ENCODE measurements at places on chromosomes 5 and 9.

DNA sequence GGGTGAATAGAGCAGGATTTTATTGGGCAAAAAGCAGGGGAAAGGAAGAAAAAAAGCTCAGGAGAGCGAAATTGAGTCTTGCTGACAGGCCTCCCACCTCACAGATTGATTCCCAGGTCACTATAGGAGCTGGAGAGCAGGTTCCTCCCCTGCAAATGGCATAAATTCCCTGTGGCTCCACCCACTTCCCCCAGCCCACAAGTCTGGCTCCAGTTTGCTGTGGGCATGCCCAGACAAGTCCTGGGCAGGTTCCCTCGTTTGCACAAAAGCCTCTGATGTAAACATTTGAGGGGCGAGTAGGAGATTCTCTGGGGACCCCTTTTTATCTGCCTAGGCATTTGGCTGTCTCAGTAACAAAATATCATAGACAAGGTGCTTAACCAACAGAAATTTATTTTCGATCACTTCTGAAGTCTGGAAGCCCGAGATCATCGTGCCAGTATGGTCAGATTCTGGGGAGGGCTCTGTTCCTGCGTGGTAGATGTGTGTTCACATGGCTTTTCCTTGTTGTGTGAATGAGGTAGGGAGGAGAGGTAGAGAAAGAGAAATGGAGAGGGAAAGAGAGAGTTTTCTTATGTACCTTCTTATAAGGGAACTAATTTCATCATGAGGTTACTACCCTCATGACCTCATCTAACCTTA, 614.5 kb downstream of the MAT2B start:
- DNase-seq: peak; percentile 72

GRCh38 chr9:122216138-122216797, 12.5 kb downstream of the LHX6 start:
- no peak for DNase-seq

DNA sequence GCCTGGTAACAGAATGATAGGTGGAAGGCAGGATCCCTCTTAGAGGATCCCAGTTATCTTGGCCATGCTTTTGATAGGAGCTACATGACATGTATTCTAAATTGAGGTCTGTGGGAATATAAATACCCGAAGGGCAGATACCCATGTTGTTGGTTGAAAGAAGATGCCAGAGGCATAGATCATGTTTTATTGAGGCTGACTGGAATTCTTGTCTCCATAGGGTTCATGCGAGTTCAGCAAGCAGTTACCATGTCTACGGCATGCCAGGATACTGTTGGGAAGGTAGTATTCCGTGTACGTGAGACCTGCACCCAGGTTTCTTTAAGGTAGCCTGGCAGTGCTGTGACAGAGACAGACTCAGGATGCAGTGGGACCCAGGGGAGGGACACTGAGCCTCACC, 230.7 kb downstream of the NR3C1 start:
- no peak for DNase-seq

DNA sequence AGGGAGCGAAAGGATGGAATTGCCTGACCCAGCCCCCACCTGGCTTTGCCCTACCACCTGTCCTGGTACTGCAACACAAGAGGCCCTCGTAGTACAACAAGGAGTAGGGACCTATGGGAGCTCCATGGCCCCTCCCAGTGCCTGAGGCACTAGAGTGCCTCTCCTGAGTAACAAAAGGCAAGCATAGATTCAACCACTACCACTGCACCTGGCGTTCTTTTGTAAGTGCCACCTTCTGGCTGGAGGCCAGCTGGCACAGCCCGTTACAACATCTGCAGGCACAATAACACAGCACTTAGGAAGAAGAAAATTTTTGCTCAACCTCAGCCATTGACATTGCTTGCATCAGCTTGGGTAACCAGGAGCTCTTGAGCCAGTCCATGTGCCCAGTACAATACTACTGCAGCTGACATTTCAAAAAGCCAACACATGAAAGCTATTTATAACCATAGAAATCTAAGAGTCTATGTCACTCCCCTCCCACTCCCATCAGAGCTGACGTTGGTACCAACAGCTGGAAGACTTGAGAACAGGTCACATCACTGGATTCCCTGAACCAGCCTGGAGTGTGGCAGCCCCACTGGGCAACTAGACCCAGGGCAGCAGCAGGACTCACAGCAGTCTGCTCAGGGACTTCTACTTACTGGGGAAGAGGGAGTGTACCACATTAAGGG, 17.7 kb upstream of the FAM174A start:
- peak; percentile 5 for DNase-seq

DNA sequence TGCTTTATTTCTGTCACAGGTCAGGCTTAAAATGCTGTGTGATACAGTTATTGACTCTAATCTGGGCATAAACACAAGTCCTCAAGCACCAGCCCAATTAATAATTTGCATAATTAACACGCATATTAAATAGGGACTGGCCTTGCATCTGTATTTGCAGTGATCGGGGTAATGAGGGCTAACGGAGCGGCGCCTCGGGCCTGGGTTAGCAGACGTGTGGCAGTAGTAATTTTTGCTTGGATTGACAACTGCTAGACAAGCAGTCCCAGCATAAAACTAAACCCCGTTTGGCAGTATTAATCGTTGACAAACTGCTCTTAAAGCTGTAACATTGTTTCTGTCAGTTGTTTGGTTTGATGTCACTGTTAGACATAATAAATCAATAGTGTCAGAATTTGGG, 109.2 kb downstream of the PBX3 start:
- DNase-seq: no peak

GRCh38 chr9:93237540-93237939, 53.6 kb downstream of the WNK2 start:
- DNase-seq: no peak

DNA sequence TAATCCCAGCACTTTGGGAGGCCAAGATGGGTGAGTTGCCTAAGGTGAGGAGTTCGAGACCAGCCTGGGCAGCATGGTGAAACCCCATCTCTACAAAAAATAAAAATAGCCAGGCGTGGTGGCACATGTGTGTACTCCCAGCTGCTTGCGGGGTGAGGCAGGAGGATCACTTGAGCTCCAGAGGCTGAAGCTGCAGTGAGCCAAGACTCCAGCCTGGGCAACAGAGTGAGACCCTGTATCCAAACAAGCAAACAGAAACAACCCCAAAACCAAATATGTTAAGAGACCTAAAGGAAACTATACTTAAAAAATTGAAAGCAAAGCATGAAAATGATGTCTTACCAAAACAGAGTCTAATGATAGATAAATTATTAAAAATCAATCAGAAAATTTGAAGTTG, 12.4 kb downstream of the HNRNPAB start:
- DNase-seq: no peak
